ENCODE measurements at places on chromosomes 11 and 22.

GRCh38 chr11:86418917-86419316, 44.2 kb downstream of the CCDC81 start:
- DNase-seq: no peak

GRCh38 chr11:113615098-113615497, 91.0 kb downstream of the TMPRSS5 start:
- DNase-seq: no peak

- DNase-seq: no peak
Measured at GRCh38 chr11:115926138-115926537, 421.9 kb upstream of the CADM1 start.

DNA sequence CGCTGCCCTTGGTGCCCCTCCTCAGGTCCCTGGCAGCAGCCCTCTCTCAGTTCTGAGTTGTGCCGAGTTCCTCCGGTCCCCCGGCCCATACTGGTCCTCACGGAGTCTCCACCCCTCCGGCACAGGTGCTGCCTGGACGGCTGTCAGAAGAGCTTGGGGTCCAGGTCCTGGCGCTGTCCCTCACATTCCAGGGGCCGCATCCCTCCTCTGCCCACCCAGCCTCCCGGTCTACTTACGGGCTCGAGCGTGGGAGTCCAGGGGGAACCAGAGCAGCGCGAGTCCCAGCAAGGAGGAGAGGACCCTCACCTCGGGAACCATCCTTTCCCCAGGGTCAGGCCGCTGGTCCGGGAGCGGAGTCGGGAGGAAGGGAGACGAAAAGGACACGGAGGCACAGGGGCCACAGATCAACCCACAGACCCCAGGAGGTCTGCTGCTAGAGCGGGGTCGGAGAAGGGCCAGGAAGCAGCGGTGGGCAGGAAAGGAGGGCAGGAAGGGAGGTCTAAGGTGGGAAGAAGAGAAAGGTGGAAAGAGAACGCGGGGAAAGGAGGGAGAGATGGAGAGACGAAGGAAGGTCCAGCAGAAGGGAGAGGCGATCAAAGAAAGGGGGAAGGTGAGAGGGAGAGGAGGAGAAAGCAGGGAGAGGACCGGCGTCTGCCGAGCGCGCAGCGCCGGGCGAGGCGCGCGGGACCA, 510 bp downstream of the CHRDL2 start:
- no peak for DNase-seq
